ENCODE measurements at places on chromosomes 12 and 14.
A peak's percentile ranks its signal among the peaks of the same experiment; 100 is the strongest.

DNA sequence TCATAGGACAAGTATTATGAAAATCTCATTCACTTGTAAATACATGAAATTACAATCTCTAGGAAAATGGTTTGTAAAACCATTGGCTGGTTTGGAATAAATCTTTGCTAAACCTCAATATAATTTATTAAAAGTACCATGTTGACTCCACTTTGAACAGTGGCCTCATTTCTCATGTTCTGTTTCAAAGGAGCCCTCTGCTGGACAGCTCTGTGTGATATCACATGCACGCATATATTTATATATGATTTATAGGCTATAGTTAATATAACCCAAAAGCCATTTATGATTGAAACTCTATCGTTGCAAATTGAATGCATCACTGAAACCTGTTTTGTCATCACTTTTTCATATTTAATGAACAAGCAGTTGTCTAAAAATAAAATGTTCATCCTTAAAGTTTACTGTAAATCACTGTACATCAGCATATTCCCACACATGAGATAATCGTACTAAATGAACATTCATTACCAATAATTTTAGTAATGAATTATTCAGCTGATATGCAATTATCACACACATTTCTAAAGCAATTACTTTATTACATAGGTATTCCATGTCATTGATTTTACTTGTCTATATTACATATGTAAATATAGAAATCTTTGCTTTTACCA, 493.8 kb downstream of the NPAS3 start:
- no peak for DNase-seq

DNA sequence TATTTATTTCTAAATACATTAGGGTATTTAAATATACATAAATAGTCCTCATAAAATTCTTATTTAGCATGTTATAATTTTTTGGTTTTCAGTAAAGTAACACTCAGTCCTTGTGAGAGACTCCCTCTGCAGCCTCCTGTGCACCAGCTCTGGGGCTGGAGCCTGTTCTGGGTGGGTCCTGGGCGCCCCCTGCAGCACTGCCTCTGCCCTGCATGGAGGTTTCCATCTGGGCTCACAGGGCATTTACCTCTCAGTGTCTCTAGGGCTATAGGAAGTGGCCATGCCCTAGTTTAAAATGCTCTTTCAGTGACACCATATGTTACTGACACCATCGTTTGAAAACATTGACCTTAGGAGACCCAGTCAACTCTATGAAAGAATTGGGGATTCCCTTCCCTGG, 1155.2 kb downstream of the TMEM121 start:
- DNase-seq, result no peak

GRCh38 chr14:94772548-94772947, 2.6 kb upstream of the GSC start:
- DNase-seq, result no peak

- no peak for DNase-seq
Observed at GRCh38 chr14:100523843-100524169, 63.4 kb downstream of the BEGAIN start.

DNA sequence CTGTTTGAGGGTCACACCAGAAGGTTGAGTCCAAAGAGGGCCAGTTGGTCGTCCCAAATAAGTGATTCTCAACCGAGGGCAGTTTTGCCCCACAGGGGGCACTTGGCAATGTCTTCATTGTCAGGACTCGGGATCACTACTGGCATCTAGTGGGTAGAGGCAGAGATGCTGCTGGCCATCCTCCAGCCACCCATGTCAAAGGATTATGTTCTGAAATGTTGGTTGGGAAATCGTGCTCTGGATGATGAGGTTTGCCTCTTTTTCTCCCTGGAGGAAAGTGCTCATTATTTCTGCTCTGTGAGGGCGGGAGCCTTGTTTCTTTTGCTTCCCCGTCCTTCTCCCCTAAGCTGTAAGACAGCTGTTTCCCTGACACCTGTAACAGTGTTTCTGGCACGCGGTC, 3.6 kb downstream of the ZNF839 start:
- no peak for DNase-seq

DNA sequence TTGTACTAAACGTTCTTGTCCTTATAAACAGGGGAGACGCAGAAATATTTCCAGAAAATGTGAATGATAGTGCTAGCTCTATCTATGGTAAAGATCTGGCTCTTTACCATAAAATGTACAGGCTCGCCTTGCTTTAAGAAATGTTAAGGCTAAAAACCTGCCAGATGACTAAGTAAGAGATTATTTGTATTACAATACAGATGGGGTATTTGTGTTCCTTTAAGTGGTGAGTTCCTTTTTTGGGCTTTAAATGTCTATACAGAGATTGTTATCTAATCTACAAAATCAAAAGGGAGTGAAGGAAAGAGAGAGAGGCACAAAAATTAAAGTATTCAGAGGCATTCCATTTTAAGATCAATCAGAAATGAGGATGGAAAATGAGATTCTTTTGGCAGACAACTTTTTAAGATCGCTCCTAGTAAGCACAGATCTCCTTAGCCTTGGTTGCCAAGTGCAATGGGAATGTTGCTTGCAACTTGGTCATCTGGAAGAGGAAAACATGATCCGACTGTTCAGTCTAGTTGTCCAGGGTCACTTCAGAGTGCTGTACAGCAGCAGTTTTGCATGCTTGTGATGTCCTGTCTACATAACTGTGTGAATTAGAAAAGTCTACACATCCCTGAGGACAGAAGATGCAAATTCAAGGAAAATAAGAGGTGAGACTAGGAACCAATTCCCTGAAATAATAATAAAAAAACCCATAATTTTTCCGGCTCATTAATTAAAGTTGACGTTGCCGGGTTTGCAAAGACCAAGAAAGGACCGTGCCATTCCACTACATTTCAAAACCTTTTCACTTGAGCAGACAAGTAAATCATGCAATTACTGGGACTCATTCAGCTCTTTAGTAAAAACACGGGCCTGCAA, 380.8 kb downstream of the EGLN3 start:
- DNase-seq, result no peak

DNA sequence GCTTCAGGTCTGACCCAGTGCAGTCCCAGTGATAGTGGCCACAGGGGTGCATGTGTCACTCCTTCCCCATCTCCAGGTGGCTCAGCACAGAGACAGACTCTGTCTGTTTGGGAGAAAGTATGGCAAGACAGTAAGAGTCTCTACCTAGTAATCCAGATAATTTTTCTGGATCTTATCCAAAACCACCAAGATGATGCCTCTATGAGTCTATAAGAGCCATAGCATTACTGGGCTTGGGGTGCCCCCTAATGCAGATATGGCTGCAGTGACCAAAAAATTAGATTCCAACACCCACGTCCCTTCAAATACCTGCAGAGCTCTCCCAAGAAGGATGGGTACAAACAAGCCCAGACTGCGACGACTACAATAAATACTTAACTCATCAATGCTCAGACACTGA, 123.8 kb downstream of the GRIP1 start:
- DNase-seq, result no peak

GRCh38 chr14:56745097-56745496, 65.2 kb downstream of the OTX2 start:
- DNase-seq, result no peak

GRCh38 chr14:20866963-20867362, 24.2 kb upstream of the RNASE3 start:
- DNase-seq, result no peak

DNA sequence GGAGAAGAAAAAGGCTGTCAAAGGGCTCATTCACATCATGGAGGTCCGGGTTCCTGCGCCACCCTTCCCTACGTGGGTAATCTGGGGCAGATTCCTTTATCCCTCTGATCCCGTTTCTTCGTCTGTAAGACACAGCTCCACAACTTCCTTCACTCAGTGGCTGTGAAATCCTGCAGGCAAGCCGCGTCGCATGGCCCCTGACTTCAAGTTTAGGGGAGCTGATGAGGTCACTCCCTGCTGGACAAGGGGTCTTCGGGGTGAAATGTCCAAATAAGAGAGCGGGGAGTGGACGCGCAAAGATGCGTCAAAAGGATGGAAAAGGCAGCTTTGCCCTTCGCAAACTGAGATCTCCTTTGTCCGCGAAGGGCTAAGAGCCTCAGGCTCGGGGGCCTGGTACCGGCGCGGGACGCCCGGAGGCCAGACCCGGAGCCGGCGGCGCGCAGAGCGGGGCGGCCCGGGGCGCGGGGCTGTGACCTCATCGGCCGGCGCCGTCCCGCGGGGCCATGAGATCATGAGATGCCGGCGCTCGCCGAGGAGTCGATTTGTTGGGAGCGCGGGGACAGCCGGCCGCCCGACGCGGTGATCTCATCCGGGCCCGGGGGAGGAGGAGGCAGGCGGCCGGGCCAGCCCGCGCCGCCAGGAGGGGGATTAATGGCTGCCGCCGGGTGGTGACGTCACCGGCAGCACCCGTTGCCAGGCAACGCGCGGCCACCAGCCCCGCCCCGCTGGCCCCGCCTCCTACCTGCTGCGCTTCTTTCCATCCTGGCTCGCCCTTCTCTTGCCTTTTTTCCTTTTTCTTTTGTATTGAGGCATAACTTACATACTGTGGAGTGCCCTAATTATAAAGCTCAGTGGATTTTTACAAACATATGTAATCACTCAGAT, 62.1 kb downstream of the HRK start:
- DNase-seq, result peak; percentile 89

GRCh38 chr12:105032703-105033357, 46.7 kb downstream of the NOPCHAP1 start:
- DNase-seq, result no peak

- no peak for DNase-seq
Observed at GRCh38 chr12:2283916-2284315, 231.1 kb downstream of the CACNA1C start.

DNA sequence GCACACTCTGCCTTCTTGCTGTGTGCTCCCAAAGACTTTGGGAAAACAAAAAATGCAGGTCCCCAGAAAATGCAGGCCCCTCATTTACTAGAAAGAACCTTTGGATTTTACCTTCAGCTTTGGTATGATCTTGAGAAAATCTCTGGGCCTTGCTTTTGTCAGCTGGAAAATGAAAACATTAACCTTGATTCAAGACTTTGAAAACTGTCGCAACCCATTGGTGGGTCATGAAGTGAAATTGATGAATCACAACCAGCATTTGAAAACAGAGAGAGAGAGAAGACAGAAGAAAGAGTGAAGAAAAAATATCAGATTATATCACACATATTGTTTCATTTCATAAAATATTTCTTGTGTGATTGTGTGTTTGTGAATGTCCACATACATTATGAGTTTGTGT, 322.5 kb downstream of the ZFP36L1 start:
- no peak for DNase-seq

DNA sequence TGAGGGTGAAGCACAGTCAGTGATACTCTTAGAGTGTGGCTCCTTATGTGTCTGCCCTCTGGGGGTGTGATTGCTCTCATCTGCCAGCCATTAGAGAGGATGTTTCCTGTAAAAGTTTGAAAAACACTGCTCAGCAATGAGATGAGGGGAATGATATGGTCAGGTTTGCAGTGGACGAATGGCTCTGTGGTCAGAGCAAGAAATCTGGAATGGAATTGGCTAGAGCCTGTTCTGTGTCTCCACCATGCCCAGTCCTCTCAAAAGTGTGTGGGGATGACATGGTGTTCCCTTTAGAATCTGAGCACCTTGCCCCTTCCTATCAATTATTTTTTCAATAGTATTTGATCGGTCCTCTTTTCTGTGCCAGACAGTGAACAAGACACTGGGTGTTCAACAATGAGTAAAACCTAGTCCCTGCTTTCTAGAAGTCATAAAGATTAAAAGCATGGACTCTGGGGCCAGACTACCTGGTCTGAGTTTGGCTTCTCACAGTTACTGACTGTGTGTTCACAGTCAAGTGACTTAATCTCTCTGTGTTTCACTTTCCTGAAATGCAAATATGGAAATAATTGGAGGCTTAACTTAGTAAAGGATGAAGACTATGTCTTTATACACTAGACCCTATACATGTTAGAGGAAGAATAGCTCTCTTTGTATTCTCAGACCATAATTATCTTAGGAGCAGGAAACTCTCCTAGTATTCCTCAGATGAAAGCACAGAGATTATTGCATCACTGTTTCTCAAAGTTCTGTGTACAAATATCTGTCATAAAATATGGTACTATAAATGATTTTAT, 1.6 kb downstream of the ACSS3 start:
- DNase-seq, result no peak

GRCh38 chr14:94945615-94946014, 175.7 kb upstream of the GSC start:
- DNase-seq, result peak; percentile 6

DNA sequence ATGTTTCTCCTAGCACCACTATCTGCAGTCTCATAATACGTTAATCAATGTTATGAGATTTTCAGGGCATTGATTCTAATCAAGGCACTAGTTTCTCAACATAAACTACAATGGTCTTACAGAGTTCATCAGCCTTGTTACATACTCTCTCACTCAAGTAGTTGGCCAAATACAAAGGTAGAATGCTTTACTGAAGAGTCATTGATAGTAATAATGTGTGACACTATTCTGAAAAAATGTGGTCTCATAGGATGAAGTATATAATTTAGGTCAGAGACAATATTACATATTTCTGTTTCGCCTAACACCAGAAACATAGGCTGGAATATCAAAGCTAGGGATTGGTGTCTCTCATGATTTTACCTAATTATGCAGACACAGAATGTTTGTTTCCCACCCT, 35.2 kb upstream of the MDGA2 start:
- DNase-seq, result no peak

- no peak for DNase-seq
Observed at GRCh38 chr12:39763890-39764169, 144.2 kb upstream of the ABCD2 start.

All from activated T-cell treated with anti-CD3 and anti-CD28 coated beads for 1 hour (primary cell).